ENCODE measurements at places on chromosomes 2 and 18.

GRCh38 chr18:8460748-8461147 is 148.5 kb upstream of the RAB12 start:
- no peak for DNase-seq

- DNase-seq = no peak
Measured at GRCh38 chr2:106638043-106638442, 150.9 kb downstream of the CD8B2 start.

DNA sequence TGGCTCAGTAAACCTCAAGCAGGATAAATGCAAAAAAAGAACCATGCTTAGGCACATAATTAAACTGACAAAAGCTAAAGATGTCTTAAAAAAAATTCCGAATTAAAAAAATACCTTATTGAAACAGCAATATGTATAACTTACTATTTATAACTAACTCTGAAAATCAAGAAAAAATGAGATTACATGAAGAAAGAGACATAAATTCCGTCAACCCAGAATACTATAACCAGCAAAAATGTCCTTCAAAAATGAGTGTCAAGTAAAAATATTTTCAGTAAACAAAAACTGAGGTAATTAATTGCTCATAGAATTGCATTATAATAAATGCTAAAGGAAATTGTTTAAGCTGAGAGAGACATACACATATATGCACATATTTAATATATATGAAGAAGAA is 474.5 kb upstream of the SYT4 start:
- no peak for DNase-seq

GRCh38 chr2:223026357-223027110 is 25.5 kb upstream of the KCNE4 start:
- no peak for DNase-seq

DNA sequence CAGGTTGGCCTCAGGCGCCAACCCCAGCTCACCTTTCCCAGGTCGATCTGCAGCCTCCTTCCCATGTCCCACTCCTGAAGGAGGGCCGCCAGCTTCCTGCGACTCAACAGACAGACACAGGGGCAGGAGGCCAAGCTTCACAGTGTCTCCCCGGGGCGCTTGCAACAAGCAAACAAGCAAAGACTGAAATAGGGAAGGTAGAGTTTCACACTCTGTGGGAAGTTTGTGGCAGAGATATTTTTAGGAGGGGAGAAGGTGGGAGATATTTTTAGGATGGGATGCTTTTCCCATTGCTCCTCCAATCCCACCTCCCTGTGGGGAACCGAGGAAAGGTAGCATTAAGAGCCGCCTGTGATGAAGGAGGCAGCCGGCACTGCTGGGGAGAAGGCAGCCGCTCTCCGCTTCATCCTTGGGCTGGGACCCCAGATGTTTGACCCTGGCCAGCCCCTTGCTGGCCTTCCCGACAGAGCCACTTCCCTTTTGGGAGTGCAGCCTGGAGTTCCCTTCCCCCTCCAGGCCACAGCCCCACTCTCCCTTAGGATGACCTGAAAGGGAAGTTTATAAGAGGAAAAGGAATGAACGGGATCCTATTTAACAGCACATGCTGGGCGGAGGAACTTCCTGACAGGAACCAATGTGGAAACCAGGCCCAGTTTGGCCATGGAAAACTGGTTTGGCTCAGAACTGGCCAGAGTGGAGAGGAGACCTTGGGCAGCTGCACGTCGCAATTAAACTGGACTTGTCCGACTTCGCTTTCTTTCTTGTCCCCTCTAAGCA is 142.2 kb upstream of the SMAD2 start:
- no peak for DNase-seq

- DNase-seq = no peak
Measured at GRCh38 chr2:110732422-110733413, at the start of gene ACOXL. ACOXL (plus strand) TSS chr2:110732573; CDS start chr2:110768390, 35,817 bp downstream.

Data from activated CD8-positive, alpha-beta memory T cell treated with anti-CD3 and anti-CD28 coated beads for 4 hours (primary cell).